ENCODE measurements at places on chromosomes 6 and 20. TPM values are rescaled to one million over a fixed set of nuclear protein-coding genes. Genes with fewer than 3 reads are reported as not detected.

Gene FBXO5
- 3.4 TPM for total RNA-seq

Gene MGME1
- total RNA-seq, result 30.2 TPM

Gene HCK
- 5.0 TPM for total RNA-seq

Gene GJA1
- total RNA-seq, result 329 TPM

Gene HLA-DPA1
- 95.6 TPM for total RNA-seq

Gene ATP9A
- 16.8 TPM for total RNA-seq

Gene CD93
- 12.5 TPM for total RNA-seq

Gene DOK5
- total RNA-seq, result 0.23 TPM

Gene DEFB124
- not detected for total RNA-seq

Gene OR2B6
- total RNA-seq, result not detected

Gene PNLDC1
- total RNA-seq, result 2.7 TPM

Gene SLC17A1
- total RNA-seq, result not detected

Gene EDEM2
- total RNA-seq, result 18.0 TPM

Gene KCNB1
- total RNA-seq, result 2.2 TPM

Gene SLC17A2
- total RNA-seq, result not detected

Gene BIRC7
- 2.2 TPM for total RNA-seq

Gene GPX5
- not detected for total RNA-seq

Gene LHFPL5
- not detected for total RNA-seq

Gene SLC22A1
- 3.3 TPM for total RNA-seq

Measured in suprapubic skin (tissue), 4 donors.